ENCODE measurements at places on chromosomes 13 and 19.

GRCh38 chr13:44752164-44752563 lies 176.0 kb upstream of the TSC22D1 start:
- no peak for DNase-seq

DNA sequence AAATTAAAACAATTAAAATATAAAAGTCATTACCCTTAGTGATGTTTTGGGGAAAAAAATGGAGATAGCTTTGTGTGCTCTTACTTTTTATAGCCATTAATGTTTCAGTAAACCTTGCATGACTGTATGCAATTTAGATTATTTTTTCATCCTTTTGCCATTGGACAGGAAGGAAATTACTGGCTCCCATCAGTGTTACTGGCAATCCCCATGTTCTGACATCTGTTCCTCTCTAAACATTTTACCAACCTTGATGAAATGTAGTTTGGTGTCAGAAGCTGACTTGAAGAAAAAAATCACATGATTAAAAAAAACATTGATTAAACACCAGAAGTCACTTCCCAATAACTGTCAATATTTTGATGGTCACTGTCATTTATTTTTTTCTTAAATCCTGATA lies 52.3 kb upstream of the ZNF536 start:
- no peak for DNase-seq

DNA sequence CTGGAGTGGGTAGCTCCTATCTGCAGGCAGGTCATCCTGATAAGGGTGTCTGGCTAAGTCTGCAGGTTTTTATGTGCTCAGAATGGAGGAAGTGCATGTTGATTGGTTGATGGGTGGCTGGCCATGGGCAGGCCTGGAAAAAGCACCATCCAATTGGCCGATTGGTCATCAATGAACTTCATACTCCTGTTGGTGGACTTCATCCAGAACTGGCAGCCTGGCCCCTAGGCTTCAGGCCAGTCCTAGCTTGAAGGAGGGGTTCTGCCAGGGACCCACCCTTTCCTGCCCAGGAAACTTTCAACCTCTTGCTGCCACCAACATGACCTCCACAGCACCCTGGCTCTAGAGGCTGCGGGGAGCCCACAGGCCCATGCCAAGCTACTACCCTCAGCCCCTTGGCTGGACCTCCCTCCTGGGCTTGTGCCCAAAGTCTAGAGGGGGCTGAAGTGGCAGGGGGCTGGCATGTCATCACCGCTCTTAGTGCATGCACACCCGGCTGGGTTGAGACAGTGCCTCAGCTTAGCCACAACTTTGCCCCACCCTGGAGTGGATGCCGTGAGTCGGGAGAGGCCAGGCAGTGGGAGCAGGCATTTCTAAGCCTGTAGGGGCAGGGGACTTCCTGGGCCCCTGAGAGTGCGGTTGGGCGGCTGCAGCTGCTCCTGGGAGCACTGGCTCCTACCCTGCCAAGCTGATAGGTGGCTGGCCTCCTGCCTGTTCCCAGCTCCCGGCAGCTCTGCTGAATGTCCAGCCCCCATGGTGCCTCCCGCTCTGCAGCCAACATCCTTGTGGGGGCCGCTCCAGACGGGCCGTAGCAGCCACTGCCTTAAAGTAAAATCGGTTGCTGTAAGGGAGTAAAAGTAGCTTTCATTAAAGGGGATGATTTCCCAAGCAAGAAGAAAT lies 13.2 kb downstream of the DNAJC15 start:
- peak; percentile 46 for DNase-seq

GRCh38 chr19:11361037-11361770 lies 6.0 kb downstream of the PLPPR2 start:
- DNase-seq: peak; percentile 88

GRCh38 chr19:46885411-46885810 lies 24.6 kb downstream of the ARHGAP35 start:
- DNase-seq: no peak

DNA sequence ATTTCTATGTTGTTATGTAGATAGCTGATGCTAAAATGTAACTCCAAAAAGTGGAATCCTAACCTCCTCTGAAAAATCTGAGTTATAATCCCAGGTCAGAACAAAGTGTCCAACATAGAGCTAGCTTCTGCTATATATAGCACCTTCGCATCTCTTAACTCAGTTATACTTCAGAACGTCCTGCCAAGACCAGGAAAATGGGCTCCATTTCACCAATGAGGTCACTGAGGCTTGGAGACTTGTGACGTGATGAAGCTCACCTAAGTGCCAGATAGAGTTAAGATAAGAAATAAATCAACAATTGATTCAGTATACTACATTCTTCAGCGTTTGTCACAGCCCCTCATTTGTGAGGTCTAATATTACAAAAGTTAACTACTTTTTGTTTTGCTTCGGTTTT lies 88.8 kb downstream of the KCTD12 start:
- no peak for DNase-seq

- no peak for DNase-seq
These were observed 6.6 kb downstream of the ATP7B start for GRCh38 chr13:52004511-52005170.

- DNase-seq: no peak
These were observed 9.6 kb downstream of the PRR22 start for GRCh38 chr19:5774921-5775320.

- peak; percentile 68 for DNase-seq
These were observed 800 bp downstream of the ELL start for GRCh38 chr19:18520848-18521691.

DNA sequence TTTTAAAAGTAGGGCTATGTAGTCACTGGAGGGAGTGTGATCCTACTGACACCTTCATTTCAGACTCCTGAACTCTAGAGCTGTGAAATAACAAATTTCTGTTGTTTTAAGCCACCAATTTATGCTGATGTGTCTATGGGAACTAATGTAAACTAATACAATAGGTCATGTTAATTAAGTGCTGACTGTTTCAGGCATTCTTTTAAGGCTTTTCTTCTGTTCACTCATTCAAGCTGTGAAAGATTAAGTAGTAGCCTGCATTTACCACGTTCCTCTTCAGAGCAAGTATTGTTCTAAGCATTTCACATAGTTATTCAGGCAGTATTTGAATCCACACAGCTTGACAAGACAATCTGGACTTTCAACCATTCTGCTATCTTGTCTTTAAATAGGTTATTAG lies 1135.0 kb downstream of the SLITRK1 start:
- no peak for DNase-seq

GRCh38 chr13:93172109-93172508 lies 54.5 kb upstream of the GPC6 start:
- no peak for DNase-seq

- DNase-seq: no peak
These were observed 2.4 kb upstream of the LYL1 start for GRCh38 chr19:13104848-13105711.

- peak; percentile 30 for DNase-seq
These were observed 268.2 kb downstream of the SHISA2 start for GRCh38 chr13:25783601-25784024.

- DNase-seq: peak; percentile 9
These were observed 40.5 kb upstream of the EBPL start for GRCh38 chr13:49731766-49732165.

DNA sequence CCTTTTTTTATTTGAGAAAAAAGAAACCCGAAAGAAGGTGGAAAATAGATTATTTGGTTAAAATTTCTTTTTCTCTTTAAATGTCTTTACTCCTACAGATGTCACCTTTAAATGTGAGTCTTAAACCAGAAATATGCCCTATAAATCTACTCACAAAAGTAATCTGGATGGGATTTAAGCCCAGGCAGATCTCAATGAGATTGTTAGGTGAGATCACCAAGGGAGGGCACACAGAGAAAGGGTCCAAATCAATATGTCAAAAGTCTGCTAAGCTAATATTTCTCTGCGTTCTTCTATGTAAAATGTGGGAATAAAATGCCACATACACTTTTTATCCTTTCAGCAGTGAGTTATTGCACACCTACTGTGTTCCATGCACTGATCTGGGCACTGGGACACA lies 32.9 kb downstream of the WASF3 start:
- no peak for DNase-seq

- DNase-seq: no peak
These were observed 15.2 kb downstream of the BCAT2 start for GRCh38 chr19:48795685-48796070.

GRCh38 chr13:86681223-86681622 lies 882.0 kb upstream of the SLITRK6 start:
- DNase-seq: no peak

- DNase-seq: no peak
These were observed 11.7 kb downstream of the MKNK2 start for GRCh38 chr19:2039089-2039958.

- no peak for DNase-seq
These were observed 752 bp downstream of the RPL18A start for GRCh38 chr19:17860331-17860992.

DNA sequence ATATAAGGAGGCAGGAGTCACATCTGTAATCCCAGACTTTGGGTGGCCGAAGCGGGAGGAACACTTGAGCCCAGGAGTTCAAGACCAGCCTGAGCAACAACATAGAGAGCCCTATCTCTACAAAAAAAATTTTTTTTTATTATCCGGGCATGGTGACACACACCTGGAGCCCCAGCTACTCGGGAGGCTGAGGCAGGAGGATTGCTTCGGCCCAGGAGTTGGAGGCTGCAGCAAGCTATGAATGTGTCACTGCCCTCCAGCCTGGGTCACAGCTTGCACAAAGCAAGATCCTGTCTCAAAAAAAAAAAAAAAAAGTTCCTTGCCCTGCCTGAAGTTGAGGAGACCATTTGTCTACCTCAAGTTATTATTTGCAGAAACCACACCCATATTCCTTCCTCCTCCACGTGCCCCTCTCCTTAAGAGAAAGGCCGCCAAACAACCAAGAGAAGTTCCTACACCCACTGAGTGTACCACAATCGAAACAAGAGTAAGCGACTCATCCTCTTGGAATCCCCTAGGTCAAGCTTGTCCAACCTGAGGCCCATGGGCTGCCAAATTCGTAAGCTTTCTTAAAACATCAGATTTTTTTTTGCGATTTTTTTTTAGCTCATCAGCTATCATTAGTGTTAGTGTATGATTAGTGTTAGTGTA lies 2.2 kb downstream of the ABCC4 start:
- DNase-seq: no peak

DNA sequence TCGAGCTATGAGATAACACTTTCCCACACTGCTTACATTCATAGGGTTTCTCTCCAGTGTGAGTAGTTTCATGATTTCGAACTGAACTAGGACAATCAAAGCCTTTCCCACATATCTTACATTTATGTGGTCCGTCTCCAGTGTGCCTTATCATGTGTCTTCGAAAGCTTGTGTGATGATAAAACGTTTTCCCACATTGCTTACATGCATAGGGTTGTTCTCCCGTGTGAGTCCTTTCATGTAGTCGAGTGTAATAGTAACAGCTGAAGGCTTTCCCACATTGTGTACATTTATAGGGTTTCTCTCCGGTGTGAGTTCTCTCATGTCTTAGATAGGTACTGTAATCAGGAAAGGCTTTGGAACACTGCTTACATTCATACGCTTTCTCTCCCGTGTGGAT lies 16.3 kb downstream of the ZNF823 start:
- no peak for DNase-seq

DNA sequence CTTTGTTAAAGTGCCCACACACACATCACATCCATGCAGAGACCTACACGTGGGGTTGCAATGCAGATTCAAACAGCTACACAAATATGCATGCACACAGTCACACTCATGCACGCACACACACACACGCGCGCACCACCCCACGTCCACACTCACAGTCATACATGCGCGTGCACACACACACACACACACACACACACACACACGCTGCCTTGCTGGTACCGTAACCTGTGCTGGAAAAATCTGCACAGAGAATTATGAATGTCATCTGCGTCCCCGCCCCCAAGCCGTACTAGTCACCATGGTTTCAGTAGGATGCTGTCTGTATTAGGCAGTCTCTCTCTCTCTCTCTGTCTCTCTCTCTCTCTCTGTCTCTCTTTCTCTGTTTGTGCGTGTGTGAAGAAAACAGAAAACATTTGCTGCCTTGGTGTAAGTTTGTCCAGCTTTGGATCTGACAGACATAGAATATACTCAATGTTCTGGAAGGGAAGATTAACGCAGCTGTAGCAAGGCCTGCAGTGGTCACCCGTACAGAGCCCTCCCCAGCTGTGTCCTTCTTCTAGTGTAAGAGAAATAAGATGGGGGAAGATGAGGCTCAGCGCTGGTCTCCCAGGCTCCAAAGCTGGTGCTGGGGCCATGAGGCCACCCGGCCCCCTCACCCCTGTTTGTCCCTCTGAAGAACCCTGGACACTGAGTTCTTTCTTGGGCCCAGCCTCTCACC lies 26.4 kb upstream of the DPP9 start:
- DNase-seq: no peak

DNA sequence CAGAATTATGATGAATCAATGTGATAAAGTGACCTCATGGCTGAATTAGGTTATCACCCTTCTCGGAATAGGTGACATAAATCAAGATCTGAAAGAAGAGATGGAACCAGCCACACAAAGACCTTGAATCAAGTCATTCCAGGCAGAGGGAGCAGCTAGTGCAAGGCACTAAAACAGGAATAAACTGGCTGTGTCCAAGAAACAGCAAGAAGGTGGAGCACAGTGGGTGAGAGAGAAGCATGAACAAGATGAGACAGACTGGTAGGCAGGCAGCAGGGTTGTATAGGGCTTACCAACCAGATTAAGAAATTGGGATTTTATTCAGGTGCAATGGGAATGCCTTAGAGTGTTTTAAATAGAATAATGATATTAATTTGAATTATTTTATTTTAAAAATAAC lies 470.3 kb downstream of the PCDH20 start:
- DNase-seq: no peak

DNA sequence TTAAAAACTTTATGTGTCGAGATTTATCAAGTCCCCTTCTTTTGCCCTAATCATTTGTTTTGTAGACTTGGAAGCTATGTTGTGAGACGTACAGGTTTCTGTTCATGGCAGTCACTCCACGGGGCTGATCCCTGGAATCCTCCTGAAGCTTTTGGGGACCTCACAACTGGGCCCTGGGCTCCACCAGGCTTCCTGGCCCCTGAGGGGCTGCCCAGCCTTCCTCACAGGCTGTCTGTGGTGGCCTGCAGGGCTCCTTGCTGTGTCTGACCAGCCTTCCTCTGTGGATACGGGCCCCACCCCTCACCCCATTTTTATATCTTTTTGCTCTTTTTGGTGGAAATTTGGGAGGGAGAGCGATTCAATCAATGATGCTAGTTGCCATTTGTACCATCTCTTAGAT lies 38.1 kb downstream of the CHST8 start:
- DNase-seq: no peak

DNA sequence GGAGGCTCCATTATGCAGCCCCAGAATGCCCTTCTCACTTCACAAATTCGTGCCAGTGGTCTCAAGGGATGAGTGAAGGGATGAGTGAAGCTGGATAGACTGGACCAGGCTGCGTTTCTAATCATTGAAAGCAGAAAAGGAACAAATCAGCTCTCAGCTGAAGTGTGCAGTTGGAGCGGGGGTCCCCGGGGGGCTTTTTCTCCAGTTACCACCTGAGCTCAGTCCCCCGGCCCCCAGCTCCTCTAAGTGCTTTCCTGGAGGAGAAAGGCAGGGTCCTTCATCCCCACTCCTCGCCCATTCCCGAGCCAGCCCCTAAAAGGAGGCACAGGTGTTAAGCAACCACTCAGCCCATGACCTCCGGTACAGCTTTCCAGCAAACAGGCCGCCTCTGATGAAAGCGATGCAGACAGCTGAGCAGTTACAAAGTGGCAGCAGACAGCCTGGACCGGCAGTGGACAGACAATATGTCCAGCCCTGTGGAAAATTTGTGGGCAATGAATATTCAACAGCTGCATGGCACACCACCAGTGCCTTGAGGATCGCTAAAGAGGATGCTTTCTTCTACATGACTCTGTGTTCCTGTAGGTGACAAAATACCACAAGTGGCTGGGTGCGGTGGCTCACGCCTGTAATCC lies 110.7 kb upstream of the UBL3 start:
- DNase-seq: no peak

GRCh38 chr13:43664700-43665191 lies 122.0 kb downstream of the ENOX1 start:
- peak; percentile 52 for DNase-seq

All from stomach (tissue), 19 donors.